Stimulated activated naive B cell treated with anti-CD40 and anti-IgM and Interleukin-4, amounts not matched to agents 10 μg/mL and 1 μg/mL and 100 μg/mL, for 72 hours (primary cell): ENCODE measurements at places on chromosomes 5 and 9.

DNA sequence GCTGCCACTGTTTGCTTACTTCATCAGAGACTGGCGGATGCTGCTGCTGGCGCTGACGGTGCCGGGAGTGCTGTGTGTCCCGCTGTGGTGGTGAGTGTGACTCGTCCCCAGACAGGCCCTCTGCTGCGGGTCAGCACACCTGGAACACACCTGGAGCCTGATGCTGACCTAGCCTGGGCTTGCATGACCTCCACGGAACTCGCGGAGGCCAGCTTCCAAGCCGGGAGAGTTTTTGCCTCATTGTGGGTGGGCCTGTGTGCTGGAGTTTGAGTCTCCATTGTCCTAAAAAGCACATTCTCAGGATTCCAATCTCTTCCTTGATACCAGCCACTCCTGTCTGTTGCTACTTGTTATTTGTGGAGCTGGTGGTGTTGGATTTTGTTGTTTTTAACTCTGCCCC lies 28.1 kb downstream of the SLC22A4 start:
- no peak overlapping the region for H3K27ac ChIP-seq
- peaks cover 6% of the 10 kb centered on the region for H3K36me3 ChIP-seq
- DNase-seq, result no peak
- H3K27me3 ChIP-seq, result no peaks in the 10 kb centered on the region
- H3K4me3 ChIP-seq, result no peak overlapping the region
- no peaks in the 10 kb centered on the region for H3K4me1 ChIP-seq

DNA sequence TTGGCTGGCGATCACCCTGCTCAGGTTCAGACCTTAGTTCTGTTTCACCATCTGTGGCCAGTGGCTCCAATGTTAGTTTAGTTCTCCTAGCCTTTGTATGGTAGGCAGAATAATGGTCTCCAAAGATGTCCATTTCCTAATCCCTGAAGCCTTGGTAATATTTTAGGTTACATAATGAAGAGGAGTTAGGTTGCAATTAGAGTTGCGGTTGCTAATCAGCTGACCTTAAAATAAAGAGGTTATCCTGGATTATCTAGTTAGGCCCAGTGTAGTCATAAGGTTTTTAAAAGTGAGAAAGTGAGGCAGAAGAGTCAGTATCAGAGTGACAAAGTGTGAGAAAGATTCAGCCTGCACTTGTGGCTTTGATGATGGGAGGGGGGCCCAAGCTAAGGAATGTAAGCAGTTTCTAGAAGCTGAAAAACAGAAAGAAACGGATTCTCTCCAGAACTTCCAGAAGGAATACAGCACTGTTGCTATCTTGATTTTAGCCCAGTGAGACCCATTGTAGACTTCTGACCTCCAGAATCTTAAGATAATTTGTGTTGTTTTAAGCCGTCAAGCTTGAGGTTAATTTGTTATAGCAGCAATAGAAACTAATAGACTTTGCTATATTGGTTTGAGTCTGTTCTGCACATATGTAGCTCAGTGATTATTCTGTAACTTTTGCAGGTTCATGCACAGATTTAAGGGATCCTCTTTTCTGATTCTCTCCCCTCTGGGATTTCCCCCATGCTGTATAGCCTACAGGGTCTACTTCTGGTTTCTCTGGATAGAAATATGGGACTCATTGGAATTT lies 21.6 kb downstream of the LNPEP start:
- peaks cover 67% of the 10 kb centered on the region for H3K4me1 ChIP-seq
- H3K27ac ChIP-seq, result peak overlapping the region; percentile 77
- peak overlapping the region; percentile 75 for H3K4me3 ChIP-seq
- no peak for DNase-seq

DNA sequence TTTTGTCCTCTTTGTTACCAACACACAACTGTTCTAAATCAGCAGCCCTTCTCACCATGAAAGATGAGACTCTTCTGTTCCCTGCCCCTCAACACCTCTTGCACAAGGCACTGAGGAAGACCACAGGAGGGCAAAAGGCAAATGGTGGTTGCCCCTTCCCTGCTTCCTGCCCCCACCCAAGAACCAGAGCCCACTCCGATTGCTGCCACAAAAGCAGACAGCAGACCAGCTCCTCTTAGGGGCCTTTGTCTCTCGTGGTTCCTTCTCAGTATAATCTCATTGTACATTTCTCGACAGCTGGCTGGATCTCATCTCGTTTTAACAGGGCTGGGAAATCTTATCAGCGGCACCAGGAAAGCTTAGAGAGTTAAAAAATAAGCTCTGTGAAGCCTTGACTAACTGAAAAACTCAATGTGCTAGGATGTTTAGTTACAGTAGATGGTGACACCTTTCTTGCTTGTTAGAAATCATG lies 1.1 kb downstream of the MVB12B start:
- peak overlapping the region; percentile 74 for H3K4me3 ChIP-seq
- peak overlapping the region; percentile 63 for H3K27ac ChIP-seq
- DNase-seq, result no peak
- no peaks in the 10 kb centered on the region for H3K36me3 ChIP-seq

- no peak overlapping the region for H3K27ac ChIP-seq
- peaks cover 9% of the 10 kb centered on the region for H3K4me1 ChIP-seq
- DNase-seq, result no peak
- peaks cover 51% of the 10 kb centered on the region for H3K27me3 ChIP-seq
- no peaks in the 10 kb centered on the region for H3K36me3 ChIP-seq
These were observed 771 bp upstream of the TMEM171 start for GRCh38 chr5:73119451-73120157.

GRCh38 chr5:81242906-81243436 lies 9.8 kb downstream of the CKMT2 start:
- H3K4me1 ChIP-seq, result peaks cover 6% of the 10 kb centered on the region
- no peak overlapping the region for H3K4me3 ChIP-seq
- no peak for DNase-seq
- H3K36me3 ChIP-seq, result peaks cover 15% of the 10 kb centered on the region

- no peak for DNase-seq
- no peaks in the 10 kb centered on the region for H3K36me3 ChIP-seq
- no peak overlapping the region for H3K4me3 ChIP-seq
These were observed 6.5 kb downstream of the JMY start for GRCh38 chr5:79242242-79243039.

- peaks cover 6% of the 10 kb centered on the region for H3K36me3 ChIP-seq
- H3K27ac ChIP-seq, result no peak overlapping the region
- no peak for DNase-seq
- no peak overlapping the region for H3K4me3 ChIP-seq
- peaks cover 44% of the 10 kb centered on the region for H3K4me1 ChIP-seq
These were observed 13.8 kb downstream of the SNX30 start for GRCh38 chr9:112764344-112764743.

GRCh38 chr5:40240111-40240510 lies 439.6 kb upstream of the PTGER4 start:
- peaks cover 11% of the 10 kb centered on the region for H3K4me1 ChIP-seq
- H3K27me3 ChIP-seq, result peaks cover 4% of the 10 kb centered on the region
- DNase-seq, result no peak
- H3K4me3 ChIP-seq, result no peak overlapping the region
- no peak overlapping the region for H3K27ac ChIP-seq
- peaks cover 4% of the 10 kb centered on the region for H3K36me3 ChIP-seq

- H3K36me3 ChIP-seq, result peaks cover 3% of the 10 kb centered on the region
- no peak overlapping the region for H3K4me3 ChIP-seq
- no peak overlapping the region for H3K27ac ChIP-seq
- DNase-seq, result no peak
- no peaks in the 10 kb centered on the region for H3K27me3 ChIP-seq
These were observed 41.7 kb upstream of the LRRC19 start for GRCh38 chr9:27047136-27047535.

DNA sequence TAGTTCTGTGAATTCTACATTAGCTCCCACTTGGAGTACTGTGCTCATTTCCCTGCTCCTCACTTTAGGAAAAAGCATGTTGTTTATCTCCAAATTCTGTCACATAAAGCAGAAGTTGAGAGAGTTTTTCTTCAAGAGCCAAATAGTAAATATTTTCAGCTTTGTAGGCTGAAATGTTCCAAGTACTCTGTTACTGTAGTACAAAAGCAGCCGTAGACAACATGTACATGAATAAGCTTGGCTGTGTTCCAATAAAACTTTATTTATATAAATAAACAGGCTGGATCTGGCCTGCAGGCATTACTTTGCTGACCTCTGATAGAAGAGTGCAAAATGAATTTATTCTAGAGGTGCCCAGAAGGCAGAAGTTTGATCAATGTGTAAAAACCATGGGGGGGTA lies 73.0 kb upstream of the AGXT2 start:
- H3K4me1 ChIP-seq, result no peaks in the 10 kb centered on the region
- H3K36me3 ChIP-seq, result no peaks in the 10 kb centered on the region
- DNase-seq, result no peak
- H3K27me3 ChIP-seq, result peaks cover 4% of the 10 kb centered on the region
- no peak overlapping the region for H3K27ac ChIP-seq
- H3K4me3 ChIP-seq, result no peak overlapping the region

GRCh38 chr5:18236386-18236785 lies 602.1 kb downstream of the TAF11L14 start:
- no peaks in the 10 kb centered on the region for H3K36me3 ChIP-seq
- H3K4me1 ChIP-seq, result no peaks in the 10 kb centered on the region

GRCh38 chr5:80308526-80308925 lies 11.3 kb upstream of the SPZ1 start:
- H3K36me3 ChIP-seq, result no peaks in the 10 kb centered on the region
- DNase-seq, result no peak
- H3K27me3 ChIP-seq, result no peaks in the 10 kb centered on the region
- no peak overlapping the region for H3K27ac ChIP-seq

- no peak overlapping the region for H3K27ac ChIP-seq
- H3K36me3 ChIP-seq, result no peaks in the 10 kb centered on the region
- H3K27me3 ChIP-seq, result no peaks in the 10 kb centered on the region
- H3K4me1 ChIP-seq, result peaks cover 12% of the 10 kb centered on the region
- H3K4me3 ChIP-seq, result no peak overlapping the region
- DNase-seq, result no peak
These were observed 2.5 kb upstream of the FSD1L start for GRCh38 chr9:105445203-105445881.

GRCh38 chr5:181149806-181150733 lies 2.7 kb downstream of the OR2V2 start:
- H3K36me3 ChIP-seq, result no peaks in the 10 kb centered on the region
- peaks cover 65% of the 10 kb centered on the region for H3K27me3 ChIP-seq
- H3K4me1 ChIP-seq, result peaks cover 6% of the 10 kb centered on the region
- H3K4me3 ChIP-seq, result no peak overlapping the region
- no peak for DNase-seq
- H3K27ac ChIP-seq, result no peak overlapping the region

DNA sequence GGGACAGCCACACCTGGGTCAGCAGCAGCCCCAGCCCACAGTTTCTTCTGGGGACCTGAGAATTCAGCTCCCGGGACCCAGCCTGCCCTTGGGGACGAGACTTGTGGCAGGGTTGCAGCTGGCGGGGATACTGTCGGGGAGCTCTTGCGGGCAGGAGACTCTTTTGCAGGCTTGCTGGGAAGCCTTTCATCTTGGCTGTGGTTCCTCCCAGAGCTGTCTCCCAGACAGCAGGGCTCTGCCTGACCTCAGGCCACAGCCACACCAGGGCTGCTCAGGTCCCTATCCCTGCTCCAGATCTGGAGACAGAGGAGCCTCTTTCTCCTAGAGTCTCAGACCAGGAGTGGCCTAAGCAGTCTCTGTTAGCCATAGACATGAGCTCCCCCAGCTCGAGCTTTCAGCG lies 4.7 kb upstream of the MYMK start:
- no peak overlapping the region for H3K4me3 ChIP-seq
- no peak for DNase-seq
- no peak overlapping the region for H3K27ac ChIP-seq
- peaks cover 55% of the 10 kb centered on the region for H3K27me3 ChIP-seq

DNA sequence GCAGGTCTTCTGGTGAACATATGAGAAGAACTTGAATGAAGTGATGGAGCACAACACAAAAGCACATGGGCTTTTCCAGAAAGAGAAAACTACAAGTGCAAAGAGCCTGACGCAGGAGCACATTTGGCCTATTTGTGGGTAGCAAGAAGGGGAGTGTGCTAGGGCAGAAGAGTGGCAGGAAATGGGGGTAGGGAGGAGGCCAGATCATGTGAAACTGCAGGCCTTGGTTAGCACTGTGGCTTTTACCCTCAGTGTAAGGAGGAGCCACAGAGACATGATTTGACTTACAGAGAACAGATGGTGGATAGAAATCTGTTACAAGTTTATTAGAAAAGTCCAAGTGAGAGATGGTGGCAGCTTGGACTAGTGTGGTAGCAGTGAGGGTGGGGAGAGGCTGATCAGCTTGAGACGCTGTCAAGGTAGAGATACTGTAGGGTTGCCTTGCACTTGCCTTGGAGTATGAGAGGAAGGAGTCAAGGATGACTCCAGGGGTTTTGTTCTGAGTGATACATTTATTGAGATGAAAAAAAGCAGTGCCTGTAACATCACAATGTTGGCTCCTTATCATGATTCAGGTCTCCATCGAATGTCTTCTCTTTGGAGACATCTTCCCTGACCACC lies 126.7 kb downstream of the PPP2R2B start:
- H3K27me3 ChIP-seq, result peaks cover 3% of the 10 kb centered on the region
- no peak overlapping the region for H3K4me3 ChIP-seq
- H3K4me1 ChIP-seq, result no peaks in the 10 kb centered on the region
- DNase-seq, result no peak
- no peak overlapping the region for H3K27ac ChIP-seq

DNA sequence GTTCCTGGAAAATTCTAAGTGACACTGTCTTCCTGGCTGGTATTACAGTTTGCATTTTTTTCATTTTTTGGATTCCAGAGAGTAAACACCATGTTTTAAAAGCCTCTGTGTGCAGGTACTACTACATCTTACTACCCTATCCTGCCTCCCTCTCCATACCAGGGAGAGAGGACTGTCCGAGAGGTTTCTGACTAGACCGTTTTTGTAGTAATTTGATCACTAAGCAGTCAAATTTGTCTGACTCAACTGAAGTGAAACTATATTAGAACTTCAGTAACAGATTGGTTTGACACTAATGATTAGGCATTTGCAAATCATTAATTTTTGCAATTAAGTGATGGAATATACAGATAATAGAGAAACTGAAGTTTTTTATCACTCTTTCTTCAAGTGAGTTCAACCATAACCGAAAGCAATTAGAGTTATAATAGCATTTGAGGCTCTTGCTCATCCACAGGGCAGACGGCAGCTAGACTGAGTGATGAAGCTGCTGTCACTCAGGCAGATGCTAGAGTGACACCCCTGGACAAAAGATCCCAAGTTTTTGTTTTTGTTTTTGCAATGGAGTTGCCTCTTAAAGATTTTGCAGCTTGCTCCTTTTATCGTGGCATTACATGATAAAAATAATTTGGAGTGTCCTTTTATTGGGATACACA lies 44.3 kb downstream of the SMARCA2 start:
- no peak for DNase-seq
- H3K4me1 ChIP-seq, result peaks cover under 1% of the 10 kb centered on the region
- no peaks in the 10 kb centered on the region for H3K27me3 ChIP-seq

- no peaks in the 10 kb centered on the region for H3K4me1 ChIP-seq
- H3K4me3 ChIP-seq, result no peak overlapping the region
- no peaks in the 10 kb centered on the region for H3K27me3 ChIP-seq
- H3K27ac ChIP-seq, result no peak overlapping the region
- DNase-seq, result no peak
These were observed 31.8 kb upstream of the CKS2 start for GRCh38 chr9:89278997-89279739.
